Stimulated activated naive CD4-positive, alpha-beta T cell treated with Interleukin-2 at 50 U/mL for 16 hours (primary cell): ENCODE measurements at places on chromosomes 2 and 18.
A peak's percentile ranks its signal among the peaks of the same experiment; 100 is the strongest.

DNA sequence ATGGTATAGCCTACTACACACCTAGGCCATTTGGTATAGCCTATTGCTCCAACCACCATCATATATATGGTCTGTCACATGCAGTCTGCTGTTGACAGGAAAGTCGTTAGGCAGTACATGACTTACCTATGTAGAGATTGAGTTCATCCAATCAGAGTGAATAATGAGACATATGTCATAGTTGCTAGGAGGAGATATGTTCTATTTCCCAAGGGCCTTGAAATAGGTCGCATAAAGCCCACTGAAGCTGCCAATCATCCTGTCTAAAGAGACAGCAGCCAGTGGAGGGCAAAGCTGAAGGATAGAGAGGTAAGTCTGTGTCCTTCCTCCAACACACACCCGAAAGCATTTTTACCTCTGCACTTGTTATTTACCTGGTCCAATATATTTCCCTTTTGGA is 263.4 kb downstream of the PTPRM start:
- DNase-seq: no peak

DNA sequence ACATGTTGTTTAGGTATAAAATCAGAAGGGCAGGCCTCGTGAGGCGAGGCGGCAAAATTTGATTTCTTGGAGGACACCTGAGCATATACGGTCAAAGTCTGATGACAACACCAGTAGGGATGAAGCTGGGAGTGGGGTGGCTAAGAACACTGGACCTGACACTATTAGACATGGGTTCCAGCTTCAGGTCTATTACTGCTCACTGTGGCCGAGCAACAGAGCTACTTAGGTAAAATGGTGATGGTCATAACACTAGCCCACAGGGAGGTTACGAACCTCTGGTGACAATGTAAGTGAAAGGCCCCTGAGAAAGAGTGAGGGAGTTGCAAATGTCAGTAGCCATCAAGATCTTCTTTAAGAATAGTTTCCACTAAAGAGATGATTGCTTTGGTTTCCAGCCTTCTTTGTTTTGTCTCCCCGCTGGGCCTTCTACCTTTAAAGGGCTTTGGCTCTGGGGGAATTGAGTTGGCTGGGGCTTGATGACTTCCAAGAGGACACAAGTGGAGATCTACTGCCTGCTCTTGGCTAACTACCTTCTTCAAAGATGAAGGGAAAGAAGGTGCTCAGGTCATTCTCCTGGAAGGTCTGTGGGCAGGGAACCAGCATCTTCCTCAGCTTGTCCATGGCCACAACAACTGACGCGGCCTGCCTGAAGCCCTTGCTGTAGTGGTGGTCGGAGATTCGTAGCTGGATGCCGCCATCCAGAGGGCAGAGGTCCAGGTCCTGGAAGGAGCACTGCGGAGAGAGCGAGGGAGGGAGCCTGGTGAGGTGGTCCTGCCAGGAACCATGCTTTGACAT is 3.5 kb downstream of the IL1B start:
- DNase-seq: no peak

DNA sequence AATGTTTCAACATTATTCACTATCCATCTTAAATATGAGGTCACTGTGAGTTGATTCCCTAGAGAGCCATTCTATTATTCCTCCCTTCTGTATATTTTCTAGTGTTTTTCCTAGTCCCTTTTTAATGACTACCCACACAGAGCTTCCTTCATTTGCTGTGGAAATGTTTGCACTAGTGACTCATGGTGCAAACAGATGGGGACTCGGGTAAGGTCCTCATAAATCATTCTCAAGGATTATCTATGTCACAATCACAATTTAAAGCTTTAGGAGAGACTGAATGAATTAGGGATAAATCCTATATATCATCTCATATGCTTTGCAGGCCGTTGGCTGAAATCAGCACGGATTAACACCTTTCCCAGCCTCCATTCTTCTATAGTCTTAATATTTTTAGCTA is 159.6 kb downstream of the DCC start:
- no peak for DNase-seq

- peak; percentile 30 for DNase-seq
Measured at GRCh38 chr18:23134780-23135549, at the start of gene CABLES1. Gene CABLES1 (plus strand): TSS chr18:23135485. CDS start chr18:23135763, 278 bp downstream.

GRCh38 chr2:216951171-216951570 is 91.3 kb upstream of the TNP1 start:
- no peak for DNase-seq

DNA sequence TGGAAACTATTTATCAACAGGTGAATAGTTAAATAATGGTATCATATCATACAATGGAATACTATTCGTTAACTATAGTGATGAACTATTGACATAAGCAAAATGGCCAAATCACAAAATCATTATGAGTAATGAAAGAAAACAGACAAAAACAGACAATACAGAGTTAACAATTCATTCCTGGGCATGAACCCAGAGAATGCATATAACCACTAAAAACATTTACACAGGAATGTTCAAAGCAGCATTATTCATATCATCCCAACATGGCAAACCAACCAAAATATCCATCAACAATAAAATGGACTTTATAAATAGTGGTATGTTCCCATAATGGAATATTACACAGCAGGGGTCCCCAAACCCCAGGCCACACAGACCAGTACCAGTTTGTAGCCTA is 131.2 kb upstream of the CYP1B1 start:
- DNase-seq: no peak

DNA sequence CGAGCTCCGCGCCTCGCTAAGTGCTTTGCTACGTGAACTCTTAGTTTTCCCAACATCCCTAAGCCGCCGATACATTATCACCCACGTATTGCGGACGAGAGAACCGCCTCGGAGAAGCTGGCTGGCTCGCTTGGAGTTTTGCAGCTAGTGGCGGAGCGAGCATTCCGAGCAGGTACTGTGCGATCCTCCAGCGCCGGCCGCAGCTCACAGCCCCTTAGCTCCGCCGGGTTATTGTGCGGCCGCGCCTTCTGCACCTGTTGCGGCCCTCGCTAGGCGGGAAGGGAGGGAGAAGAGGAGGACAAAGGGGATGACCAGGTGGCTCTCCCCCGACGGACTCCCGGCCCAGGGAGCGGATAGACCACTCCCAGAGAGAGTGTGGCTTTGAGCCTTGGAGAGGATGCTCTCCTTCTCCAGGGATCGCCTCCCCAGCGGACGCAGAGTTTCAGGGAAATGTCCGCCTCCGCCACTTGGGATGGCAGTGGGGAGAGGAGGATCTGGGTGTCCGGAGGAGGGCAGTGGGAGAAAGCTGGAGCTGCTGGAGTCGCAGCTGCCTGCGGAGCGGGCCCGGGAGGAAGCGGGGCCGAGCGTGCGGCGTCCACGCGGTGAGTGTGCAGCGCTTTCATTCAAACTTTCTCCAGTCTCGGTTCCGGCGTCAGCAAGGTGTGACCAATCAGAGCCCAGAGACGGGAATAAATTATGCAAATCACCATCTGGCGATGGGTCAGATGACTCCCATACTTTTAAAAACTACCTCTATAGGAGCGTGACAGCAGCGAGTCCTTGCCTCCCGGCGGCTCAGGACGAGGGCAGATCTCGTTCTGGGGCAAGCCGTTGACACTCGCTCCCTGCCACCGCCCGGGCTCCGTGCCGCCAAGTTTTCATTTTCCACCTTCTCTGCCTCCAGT is at the start of gene LIPG:
Gene LIPG, plus strand, starts transcription at position 769 of the 905 bp plus-strand sequence. CDS start 252 bp downstream, outside the sequence.
- DNase-seq: peak; percentile 18

DNA sequence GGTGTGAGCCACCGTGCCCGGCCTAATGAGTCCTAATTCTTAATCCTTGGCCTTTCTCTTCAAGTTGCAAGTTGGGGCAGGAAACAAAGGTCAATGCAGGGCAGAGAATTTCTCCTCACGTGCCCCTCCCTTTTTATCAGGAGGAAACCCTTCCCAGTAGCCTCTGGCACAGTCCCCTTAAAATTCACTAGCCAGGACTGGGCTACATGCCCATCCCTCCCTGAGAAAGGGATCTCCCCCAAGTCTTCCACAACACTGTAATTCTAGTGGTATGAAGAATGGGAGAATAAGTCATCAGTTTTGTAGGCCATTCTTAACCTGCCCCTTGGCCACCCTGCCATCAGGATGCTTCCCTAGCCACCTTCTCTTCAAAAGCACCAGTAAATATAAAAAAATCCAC is 42.2 kb downstream of the ARID5A start:
- no peak for DNase-seq

DNA sequence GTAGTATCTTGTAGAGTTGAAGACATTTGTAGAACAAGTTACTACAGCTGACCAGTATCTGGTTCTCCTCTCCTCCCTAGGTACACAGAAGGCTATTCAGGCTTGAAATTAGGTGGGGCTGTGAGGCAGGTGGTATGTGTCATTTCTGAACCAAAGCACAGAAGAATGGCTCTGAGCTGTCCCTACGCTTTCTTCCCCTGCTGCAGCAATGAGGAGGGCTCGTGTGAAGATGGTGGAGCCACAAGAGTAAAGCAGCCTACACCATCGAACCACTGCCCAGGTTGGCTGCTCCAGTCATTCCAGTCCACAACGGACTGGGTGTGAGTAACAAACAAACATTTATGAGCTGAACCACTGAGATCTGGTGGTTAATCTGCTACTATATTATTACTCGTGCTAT is 148.9 kb downstream of the DTNB start:
- DNase-seq: no peak
